HFFc6 (cell line): ENCODE measurements at places on chromosomes 2 and 18. TPM values are rescaled to one million over a fixed set of nuclear protein-coding genes. Genes with fewer than 3 reads are reported as not detected.
A peak's percentile ranks its signal among the peaks of the same experiment; 100 is the strongest.

DAW1 gene
- total RNA-seq = 0.39 to 0.48 TPM in 2 of 3 replicates, not detected in the other

EFR3B gene
- 0.27 to 0.46 TPM (median 0.43 TPM) in 3 replicates for total RNA-seq

DNA sequence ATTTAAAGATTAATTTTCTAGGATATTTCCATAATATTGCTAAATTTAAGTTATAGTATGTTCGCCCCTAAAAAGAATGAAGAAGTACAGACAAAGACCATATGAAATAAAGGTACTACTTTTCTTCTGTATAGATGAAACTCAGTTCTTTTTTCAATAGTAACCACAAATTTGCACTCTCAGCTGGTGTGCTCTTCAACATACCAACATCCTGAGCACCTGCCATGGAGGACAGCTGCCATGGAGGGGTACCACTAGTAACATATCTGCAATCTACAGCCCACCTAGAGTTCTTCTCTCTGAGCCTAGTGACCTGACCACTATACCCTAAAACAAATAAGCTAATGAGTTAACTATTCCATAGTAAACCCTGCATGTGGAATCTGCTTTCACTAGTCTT, 36.8 kb upstream of the ERCC3 start:
- DNase-seq = no peak

- DNase-seq = peak; percentile 63
These were observed 53.7 kb upstream of the ARL4C start for GRCh38 chr2:234550511-234551107.

DNA sequence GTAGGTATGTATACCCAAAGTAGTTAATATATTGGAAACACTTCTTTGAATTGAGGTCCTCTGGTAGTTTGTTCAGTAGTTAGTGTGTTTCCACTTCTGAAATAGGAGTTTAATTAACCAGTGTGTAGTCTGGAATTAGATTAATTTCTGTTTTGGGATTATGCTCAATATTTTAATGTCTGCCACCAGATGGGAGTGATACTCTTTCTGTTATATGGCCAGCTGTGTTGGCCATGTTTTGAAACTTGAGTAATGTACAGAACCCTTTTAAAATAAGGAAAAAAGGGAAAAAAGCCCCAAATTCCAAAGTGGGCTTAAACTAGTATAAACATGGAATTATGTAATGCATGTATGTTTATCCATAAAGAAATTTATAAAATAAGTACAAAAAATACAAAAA, 147.7 kb downstream of the CTNNA2 start:
- DNase-seq = peak; percentile 7

DNA sequence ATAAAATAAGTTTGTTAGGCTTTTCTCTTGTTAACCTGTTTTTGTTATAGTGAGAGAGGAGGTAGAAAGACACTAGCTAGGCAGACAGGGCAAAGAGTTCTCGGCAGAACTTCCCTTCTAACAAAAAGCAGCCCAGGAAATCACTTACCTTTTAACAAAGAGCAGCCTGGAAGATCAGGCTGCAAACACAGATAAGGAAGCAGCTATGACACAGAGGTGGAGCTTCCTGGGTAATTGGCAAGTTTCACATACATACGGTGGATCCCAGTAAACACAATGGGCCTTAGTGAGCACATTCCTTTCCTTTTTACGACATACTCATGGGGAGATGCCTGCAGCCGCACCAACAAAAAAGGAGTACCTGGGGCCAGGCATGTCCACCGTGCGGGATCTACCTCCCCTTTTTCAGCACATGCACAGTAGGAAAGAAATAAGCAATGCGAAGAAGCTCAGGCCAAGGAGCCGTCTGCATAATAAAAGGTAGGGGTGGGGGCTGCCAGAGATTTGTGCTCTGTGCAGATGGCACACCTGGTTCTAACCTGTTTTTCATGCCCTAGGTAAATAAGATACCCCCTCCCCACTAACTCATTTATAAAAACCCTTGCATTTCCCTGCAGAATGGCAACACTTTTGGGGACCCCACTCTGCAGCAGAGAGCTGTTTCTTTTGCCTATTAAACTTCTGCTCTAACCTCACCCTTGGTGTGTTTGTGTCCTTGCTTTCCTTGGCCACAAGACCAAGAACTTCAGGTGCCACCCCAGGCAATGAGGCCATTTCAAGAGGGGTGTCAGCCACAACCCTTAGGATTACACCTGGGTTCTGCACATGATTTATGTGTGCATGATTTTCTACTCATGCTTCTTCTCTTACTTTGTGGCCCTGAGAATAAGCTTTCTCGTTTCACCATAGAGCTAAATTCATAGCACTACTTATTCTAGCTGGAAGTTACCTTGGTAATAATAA, 26.5 kb downstream of the MDH1 start:
- DNase-seq = peak; percentile 56

DNA sequence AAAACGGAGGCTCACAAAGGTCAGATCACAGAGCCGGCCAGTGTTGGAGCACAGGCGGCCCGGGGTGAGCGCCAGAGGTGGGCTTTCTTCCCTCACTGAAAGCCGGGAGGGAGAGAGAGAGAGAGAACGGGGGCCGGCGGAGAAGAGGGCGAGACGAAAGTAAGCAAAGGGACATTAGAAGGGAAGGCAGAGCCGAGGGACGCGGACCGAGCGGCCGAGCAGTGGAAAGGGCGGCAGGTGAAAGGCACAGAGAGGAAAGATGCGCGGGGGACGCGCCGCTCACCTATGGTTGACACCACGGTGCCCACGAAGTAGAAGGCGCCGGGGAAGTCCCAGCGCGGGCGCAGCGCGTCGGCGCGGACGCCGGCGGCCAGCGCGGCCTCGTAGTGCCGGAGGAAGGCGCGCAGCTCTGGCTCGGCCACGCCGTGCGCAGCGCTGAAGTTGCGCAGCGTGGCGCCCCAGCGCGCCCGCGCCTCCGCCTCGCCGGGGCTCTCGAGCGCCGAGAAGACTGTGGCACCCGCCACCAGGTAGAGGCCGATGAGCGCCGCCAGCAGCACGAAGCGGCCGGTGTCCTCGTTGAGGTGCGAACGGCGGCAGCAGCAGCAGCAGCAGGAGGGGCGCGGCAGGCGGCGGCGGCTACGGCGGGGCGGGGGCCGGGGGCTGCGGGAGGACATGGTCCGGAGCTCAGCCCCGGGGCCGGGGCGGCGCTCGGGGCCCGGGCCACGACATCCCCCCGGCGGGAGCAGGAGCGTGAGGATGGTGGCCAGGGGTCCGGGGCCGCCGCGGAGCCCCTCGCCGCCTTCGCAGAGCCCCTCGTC, 166.9 kb downstream of the MSH2 start:
- no peak for DNase-seq

GRCh38 chr2:172709566-172710291, 25.9 kb upstream of the RAPGEF4 start:
- DNase-seq = no peak
